Stimulated activated CD8-positive, alpha-beta memory T cell treated with anti-CD3 and anti-CD28 coated beads, Interleukin-7, amount 100 ng/mL, for 1 hour (primary cell): ENCODE measurements at places on chromosomes 6 and 20.

GRCh38 chr20:14820771-14821170 is 483.4 kb upstream of the FLRT3 start:
- DNase-seq = no peak

DNA sequence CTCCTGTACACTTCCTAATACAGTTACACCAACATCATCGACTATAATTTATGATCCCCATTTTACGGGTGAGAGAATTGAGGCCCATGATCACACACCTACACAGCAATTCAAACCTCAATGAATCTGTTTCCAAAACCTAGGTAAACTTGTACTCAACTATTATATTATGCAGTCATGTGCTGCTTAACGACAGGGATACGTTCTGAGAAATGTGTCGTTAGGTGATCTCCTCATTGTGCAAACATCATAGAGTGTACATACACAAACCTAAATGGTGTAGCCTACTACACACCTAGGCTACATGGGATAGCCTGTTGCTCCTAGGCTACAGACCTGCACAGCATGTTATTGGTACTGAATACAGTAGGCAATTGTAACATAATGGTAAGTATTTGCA is 385.6 kb downstream of the ARHGAP18 start:
- no peak for DNase-seq

GRCh38 chr6:122285292-122285913 is 114.0 kb upstream of the HSF2 start:
- no peak for DNase-seq

DNA sequence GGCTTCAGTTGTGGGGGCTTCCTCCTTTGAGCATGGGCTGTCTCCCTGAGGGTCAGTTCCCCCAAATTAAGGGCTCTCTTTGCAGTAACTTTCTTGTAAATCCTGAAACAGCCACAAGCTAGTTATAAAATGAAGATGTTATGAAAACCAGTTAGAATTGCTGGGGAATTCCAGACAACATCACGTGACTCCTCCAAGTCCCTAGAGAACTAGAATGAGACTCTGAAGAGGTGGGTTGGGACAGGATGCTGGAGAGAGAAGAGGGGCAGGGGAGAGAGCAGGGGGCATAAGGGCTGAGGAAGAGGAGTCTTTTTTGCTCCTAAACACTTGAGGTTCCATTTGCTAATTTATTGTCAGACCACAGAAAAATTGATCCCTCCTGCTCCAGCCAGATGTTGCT is 380.3 kb downstream of the DHX35 start:
- no peak for DNase-seq

- DNase-seq = no peak
These were observed 99.7 kb upstream of the STMND1 start for GRCh38 chr6:17002123-17002522.

DNA sequence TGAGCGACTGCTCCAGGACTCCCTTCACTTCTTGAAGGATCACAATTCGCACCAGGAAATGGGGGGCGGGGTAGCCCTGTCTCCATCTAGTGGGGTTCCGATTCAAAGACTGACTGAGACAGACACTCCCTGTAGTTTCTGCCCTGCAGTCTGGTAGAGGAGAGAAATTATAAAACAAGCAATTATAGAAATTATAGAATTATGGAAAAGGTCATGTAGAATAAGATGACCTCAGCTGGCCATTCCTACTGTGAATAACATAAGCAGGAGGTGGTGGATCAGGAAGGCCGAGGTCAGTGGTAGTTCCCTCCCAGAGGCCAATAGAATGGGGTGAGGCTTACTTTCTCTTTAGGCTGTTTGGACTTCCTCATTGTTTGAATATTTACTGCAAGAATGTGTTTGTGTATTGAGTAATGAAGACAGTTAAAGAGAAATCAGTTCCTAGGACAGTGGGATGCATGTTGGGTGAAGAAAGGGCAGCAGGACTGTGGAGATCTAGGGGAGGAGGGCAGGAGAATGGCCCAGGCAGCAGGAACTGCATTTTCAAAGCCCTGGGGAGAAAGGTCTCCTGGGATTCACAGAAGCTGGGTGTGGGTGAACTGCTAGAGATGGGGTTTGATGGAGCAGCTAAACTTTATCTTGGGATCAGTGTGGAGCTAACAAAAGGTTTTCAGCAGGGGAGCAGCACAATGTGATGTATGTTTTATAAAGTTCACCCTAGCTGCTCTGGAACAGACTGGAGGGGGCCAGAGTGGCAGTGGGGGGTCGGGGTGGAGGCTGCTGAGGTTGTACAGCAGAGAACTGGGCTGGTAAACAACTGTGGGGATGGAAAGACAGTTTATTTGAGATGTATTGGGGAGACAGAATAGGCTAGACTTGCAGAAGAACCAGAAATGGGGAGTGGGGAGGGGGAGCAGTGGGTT is 2.1 kb downstream of the ZNF341 start:
- no peak for DNase-seq

DNA sequence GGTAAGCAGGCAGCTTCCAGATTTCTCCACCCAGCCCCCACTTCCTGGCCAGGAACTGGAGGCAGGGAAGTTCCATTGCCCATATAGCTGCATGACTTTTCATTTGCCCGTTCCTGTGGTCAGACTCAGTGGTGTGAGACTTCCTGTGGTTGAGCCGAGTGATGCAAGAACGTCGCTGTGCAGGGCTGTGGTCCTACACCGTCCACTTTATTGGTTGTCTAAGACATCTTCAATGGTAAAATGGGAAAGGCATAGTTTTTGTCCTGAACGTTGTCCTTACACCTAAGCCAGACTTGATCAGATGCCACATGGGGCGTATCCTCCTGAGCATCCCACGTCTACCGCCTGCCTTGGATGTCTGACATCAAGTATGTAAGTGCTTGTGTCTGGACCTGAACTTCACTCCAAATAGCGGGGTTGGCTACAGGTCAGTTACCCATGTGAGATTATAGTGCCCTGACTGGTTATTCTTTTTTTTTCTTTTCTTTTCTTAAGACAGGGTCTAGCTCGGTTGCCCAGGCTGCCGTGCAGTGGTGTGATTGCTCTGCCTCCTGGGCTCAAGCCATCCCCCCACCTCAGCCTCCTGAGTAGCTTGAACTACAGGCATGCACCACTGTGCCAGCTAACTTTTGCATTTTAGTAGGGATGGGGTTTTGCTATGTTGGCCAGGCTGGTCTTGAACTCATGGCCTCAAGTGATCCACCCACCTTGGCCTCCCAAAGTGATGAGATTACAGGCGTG is 25.9 kb upstream of the GTSF1L start:
- DNase-seq = no peak

DNA sequence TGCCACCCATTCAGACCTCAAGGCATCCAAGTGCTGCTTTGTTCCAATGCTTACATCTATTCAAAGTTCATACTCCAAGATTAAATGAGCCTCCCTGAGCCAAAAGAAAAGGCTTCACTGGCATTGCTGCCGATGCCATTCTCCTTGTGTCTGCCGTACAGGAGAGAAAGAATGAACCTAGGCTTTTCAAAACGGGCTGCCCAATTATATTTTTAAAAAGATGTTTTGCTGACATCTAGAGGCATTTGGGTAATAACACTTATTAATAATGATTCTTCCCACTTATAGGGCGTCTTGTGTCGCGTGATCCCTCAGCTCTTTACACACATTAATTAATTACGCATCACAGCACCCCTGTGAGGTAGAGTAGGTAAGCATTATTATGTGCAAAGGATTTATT is 545.6 kb downstream of the PKHD1 start:
- DNase-seq = no peak

GRCh38 chr6:73363537-73363875 is 1.0 kb downstream of the KHDC3L start:
- no peak for DNase-seq

GRCh38 chr6:49721297-49721696 is 8.0 kb upstream of the CRISP2 start:
- DNase-seq = no peak

- DNase-seq = no peak
These were observed 58.3 kb upstream of the IYD start for GRCh38 chr6:150310539-150310938.

GRCh38 chr20:49464556-49464955 is 17.9 kb downstream of the KCNB1 start:
- no peak for DNase-seq
